Anterior cingulate cortex (tissue), 58 donors: ENCODE measurements at places on chromosomes 6 and 20.

GRCh38 chr6:27237089-27237803 is 10.3 kb upstream of the PRSS16 start:
- DNase-seq: no peak

DNA sequence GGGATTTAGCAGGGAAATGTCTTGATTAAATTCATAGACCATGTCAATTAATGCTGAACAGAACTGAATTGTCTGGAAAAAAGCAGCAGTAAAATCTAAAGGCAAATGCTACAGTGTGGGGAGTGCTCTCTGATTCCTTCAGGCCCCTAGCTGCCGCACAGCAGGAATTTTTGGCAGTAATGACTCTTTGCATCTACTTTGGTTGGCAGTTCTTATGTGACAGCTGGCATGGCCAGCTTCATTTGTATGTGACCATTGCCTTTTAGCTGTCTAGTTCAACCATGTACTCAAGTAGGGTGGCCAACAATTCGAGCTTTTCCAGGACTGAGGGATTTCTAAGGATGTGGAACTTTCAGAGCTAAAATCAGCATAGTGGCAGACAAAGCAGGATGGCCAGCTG is 499.1 kb upstream of the MAN1A1 start:
- DNase-seq: no peak

DNA sequence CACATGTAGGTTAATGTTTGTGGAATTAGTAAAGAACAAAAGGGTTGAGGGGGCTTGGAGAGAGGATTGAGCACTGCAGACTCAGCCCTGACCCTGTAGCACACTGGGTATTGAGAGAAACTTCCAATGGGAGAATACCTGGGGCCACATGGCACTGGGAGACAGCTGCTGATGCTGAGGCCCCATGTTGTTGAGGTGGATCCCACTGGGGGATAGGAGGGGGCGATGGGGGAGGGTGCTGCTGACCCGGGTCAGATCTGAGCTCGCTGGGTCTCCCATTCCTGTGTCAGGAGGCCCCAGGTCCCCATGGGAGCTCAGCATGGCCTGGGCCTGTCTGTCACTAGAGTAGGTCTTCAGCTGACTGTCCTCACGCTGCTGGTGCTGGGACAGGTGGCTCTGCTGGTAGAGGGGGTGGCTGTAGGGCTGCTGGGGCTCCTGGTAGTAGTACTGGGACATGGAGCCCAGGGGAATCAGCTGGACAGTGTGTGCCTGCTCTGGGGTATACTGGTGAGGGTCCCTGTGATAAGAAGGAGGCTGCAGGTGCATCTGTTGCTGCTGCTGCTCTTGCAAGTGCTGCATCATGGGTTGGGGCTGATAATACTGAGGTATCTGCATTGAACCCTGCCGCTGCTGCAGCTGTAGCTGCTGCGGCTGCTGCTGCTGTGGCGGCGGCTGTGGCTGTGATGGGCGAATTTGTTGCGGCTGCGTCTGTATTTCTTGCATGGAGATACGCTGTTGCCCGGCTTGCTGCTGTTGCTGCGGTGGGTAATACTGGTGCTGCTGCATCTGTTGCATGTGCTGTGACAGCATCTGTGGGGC is 50.6 kb upstream of the MRPS10 start:
- no peak for DNase-seq

- peak; percentile 20 for DNase-seq
Observed at GRCh38 chr6:40586369-40587201, 579 bp downstream of the LRFN2 start.

- DNase-seq: no peak
Observed at GRCh38 chr20:8805737-8806442, 263.0 kb upstream of the PLCB4 start.

GRCh38 chr20:47989957-47990356 is 204.7 kb upstream of the SULF2 start:
- no peak for DNase-seq

DNA sequence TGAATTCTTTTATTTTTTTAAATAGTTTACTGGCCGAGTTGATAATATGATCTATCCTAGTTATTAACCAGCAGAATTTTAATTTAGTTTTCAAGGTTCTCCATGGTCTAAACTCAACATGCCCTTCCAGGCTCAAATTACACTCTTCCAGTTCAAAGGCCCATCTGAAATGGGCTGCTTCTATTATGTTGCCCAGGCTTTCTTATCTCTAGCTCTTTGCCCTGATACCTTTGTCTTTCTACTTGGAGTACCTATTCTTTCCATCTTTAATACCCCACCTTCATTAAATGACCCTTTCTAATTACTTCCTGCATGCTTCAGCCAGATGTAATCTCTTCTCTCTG is 541.2 kb upstream of the FLRT3 start:
- no peak for DNase-seq

GRCh38 chr20:25000268-25000801 is 7.8 kb upstream of the APMAP start:
- DNase-seq: no peak

- no peak for DNase-seq
Observed at GRCh38 chr6:42347456-42347855, 104.3 kb downstream of the TRERF1 start.

- DNase-seq: no peak
Observed at GRCh38 chr6:20389066-20389465, 12.6 kb upstream of the E2F3 start.

DNA sequence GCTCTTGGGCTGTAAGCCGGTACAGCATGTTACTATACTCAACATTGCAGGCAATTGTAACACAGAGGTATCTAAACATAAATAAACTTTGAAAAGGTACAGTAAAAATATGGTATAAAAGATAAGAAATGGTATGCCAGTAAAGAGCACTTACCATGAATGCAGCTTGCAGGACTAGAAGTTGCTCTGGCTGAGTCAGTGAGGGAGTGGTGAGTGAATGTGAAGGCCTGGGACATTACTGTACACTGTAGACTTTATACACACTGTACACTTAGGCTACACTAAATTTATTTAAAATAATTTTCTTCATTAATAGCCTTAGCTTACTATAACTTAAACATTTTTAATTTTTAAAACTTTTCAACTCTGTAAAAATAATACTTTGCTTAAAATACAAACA is 37.8 kb upstream of the ANKEF1 start:
- no peak for DNase-seq

DNA sequence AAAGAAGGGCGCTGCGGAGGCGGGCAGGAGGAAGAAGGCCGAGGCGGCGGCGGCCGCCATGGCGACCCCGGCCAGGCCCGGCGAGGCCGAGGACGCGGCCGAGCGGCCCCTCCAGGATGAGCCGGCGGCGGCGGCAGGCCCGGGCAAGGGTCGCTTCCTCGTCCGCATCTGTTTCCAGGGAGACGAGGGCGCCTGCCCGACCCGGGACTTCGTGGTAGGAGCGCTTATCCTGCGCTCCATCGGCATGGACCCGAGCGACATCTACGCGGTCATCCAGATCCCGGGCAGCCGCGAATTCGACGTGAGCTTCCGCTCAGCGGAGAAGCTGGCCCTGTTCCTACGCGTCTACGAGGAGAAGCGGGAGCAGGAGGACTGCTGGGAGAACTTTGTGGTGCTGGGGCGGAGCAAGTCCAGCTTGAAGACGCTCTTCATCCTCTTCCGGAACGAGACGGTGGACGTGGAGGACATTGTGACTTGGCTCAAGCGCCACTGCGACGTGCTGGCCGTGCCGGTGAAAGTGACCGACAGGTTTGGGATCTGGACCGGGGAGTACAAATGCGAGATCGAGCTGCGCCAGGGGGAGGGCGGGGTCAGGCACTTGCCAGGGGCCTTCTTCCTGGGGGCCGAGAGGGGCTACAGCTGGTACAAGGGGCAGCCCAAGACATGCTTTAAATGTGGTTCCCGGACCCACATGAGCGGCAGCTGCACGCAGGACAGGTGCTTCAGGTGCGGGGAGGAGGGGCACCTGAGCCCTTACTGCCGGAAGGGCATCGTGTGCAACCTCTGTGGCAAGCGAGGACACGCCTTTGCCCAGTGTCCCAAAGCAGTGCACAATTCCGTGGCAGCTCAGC is 780 bp downstream of the ZCCHC3 start:
- DNase-seq: peak; percentile 9

- DNase-seq: no peak
Observed at GRCh38 chr6:33383427-33384185, 8.0 kb upstream of the KIFC1 start.

DNA sequence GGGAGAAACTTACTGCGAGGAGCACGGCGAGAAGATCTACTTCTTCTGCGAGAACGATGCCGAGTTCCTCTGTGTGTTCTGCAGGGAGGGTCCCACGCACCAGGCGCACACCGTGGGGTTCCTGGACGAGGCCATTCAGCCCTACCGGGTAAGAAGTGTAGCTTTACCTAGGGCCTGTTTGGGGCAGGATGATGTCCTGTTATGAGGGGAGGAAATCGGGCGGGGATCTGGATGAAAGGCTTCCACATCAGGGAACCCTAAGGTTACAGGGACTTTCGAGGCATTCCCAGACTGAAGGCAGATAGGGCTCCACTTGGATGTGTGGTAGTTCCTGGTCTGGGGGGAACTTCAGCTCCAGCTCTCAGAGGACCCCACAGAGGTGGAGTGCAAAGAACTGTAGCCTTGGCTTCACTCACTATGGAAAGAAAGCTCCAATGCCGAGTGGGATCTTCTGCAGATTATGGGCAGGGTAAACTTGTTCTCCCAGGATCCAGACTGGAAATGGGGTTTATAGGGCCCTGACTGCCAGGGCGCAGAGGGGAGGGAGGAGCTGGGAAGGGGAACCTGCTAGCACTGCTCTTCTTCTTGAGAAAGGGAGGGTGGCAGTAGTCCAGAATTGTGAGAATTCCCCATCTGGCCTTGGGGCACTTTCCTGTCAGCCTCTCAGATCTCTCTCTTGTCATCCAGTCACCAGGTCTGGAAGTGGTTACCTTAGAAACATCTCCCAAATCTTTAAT is 740 bp downstream of the TRIM15 start:
- DNase-seq: no peak

GRCh38 chr20:45429618-45430017 is 13.7 kb downstream of the PIGT start:
- no peak for DNase-seq

DNA sequence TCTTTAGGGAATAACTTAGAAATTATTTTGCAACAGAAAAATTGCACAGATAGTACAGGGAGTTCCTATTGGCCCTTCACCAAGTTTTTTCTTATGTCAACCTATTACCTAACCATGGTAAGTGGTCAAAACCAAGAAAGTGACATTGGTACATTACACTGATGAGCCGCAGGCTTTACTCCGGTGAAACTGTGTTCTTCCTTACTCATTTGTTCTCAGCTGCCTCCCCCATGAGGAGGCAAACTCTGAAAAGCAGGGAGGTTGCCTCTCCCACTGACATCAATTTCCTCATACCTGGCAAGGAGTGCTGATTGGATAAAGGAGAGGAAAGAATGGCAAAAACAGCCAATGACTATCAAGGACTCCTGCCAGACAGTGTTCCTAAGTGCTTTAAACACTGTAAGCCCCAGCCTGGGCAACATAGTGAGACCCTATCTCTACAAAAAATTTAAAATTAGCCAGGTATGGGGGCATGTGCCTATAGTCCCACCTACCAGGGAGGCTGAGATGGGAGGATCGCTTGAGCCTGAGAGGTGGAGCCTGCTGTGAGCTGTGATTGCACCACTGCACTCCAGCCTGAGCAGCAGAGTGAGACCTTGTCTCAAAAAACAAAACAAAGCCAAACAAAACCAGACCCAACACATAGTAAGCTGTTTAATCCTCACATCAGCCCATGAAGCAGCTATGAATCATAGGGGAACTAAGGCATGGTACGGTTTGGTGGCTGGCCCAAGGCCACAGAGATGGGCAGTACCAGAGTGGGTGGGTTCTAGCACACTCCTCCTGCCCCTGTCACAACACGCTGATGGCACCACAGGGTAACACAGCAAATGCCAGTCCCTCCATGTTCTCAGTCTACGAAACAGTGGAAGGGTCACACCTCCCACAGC is 24.7 kb downstream of the C20orf203 start:
- no peak for DNase-seq

- DNase-seq: no peak
Observed at GRCh38 chr6:81572020-81572419, 180.5 kb downstream of the TENT5A start.

GRCh38 chr6:17714879-17715851 is 8.4 kb upstream of the NUP153 start:
- DNase-seq: no peak

DNA sequence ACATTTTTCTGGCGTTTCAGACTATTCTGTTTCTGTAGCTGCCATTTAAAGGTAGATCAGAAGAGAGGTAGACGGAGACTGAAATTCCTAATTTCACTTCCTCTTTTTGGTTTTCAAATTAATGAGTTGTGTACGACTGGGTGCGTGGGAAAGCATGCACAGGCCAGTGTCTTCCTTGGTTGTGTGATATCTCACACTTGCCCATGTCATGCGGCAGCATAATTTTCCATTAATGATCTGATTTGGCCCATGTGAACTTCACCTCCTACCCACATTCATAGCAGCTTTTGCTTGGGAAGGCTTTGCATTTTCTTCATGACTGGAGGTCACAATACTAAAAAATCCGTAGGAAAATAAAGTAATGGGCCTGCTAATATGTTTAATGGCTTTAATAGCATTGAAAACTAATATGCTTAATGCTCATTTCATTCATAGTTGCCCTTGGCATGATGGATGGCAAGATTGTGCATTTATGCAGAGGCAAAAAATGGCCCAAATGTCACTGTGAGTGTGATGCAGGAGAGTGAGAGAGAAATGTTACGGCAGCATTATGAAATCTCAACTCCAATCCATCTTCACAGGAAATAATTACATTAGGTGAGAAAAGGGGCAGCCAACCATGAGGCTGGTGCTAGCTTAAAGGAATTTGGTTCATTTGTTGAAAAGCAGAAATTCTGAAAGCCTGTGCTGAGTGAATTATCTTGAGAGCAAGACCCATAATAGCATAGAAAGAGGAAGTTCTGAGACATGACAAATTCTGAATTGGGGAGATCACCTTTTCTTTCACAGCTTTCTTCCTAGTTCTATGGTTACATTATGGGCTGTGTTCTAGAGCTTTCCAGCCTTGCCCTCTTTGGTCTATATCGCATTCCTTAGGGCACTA is 69.0 kb upstream of the UST start:
- DNase-seq: no peak

DNA sequence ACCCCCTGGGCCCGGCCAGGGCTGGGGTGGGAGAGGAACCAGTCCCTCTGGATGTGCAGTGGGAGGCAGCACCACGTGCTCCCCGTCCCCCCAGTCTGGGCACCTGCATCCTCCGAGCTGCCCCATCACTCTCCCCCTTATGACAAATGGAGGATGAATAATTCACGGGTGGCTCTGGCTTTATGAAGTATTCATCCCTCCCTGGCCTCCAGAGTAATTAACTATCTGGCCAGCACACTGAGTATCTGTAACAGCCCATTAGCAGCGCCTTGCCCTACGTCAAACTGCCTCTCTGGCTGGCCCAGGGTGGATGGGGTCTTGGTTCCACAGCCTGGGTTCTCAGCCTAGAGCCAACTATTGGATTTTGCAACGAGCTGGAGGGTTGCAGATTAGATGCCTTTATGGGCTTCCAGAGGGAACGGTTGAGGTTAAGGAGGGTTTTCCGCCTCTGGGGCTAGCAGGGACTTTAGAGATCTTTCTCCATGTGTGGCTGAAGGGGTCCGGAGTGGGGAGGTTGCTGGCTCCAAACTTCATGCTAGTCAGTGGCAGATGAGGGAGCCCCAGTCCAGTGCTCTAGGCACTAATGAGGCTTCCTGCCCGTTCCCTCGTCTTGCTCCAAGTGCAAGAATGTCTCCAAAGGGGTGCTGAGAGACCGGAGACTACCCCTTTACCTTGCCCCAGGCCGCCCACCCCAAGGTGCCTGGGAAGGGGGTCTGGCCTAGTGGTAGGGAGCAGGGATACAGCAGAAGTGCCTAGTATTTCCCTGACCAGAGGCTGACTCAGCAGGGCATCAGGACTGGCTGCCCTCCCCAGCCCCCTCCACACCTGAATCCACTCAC is 53.5 kb upstream of the MLN start:
- no peak for DNase-seq

GRCh38 chr6:64838726-64839125 is 868.3 kb downstream of the EYS start:
- no peak for DNase-seq

- no peak for DNase-seq
Observed at GRCh38 chr6:154462425-154462824, 48.1 kb downstream of the CNKSR3 start.
